Activated CD8-positive, alpha-beta memory T cell treated with anti-CD3 and anti-CD28 coated beads, Interleukin-2, amount 10 ng/mL, durations not matched to agents 7 days and 5 days (primary cell): ENCODE measurements at places on chromosomes 16 and 17. TPM values are rescaled to one million over a fixed set of nuclear protein-coding genes. Genes with fewer than 3 reads are reported as not detected.
A peak's percentile ranks its signal among the peaks of the same experiment; 100 is the strongest.

GRCh38 chr17:39325528-39326240 is 75.7 kb downstream of the FBXL20 start:
- no peak overlapping the region for H3K4me3 ChIP-seq
- H3K36me3 ChIP-seq: no peaks in the 10 kb centered on the region
- no peak overlapping the region for H3K27ac ChIP-seq

GRCh38 chr17:62650587-62650986 is 23.1 kb downstream of the MRC2 start:
- peaks cover 25% of the 10 kb centered on the region for H3K4me1 ChIP-seq
- no peak overlapping the region for H3K27ac ChIP-seq
- DNase-seq: no peak
- no peak overlapping the region for H3K4me3 ChIP-seq
- peaks cover 2% of the 10 kb centered on the region for H3K36me3 ChIP-seq

DNA sequence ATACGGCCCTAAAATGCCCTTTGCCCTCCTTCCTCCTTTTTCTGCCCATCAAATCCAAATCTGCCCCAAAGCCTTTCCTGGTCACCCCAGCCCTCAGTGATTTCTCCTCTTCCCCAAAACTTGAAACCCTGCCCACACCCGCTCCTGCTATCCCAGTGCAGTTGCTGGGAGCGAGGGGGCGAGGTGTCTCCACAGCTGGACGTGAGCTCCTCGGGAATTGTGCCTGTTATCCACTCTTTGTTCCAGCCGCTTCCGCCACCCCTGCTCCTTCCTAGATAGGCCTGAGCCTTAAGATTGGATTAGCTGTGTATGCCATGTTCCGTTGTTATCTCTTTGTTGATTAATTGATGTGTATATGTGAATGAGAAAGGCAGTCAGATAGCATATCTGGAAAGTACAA is 2.6 kb upstream of the KRT35 start:
- no peak overlapping the region for H3K27ac ChIP-seq
- DNase-seq: no peak
- H3K27me3 ChIP-seq: peaks cover 5% of the 10 kb centered on the region
- no peak overlapping the region for H3K4me3 ChIP-seq
- no peaks in the 10 kb centered on the region for H3K4me1 ChIP-seq

GRCh38 chr16:80984124-80984892 is 22.4 kb downstream of the CMC2 start:
- no peak for DNase-seq
- H3K4me3 ChIP-seq: no peak overlapping the region
- peaks cover 21% of the 10 kb centered on the region for H3K36me3 ChIP-seq
- H3K4me1 ChIP-seq: peaks cover 17% of the 10 kb centered on the region
- no peak overlapping the region for H3K27ac ChIP-seq
- H3K27me3 ChIP-seq: no peaks in the 10 kb centered on the region

SOX8 gene
- total RNA-seq: 0.12 TPM

GRCh38 chr17:76716839-76717215 is 6.1 kb upstream of the MXRA7 start:
- DNase-seq: no peak
- H3K36me3 ChIP-seq: peaks cover 74% of the 10 kb centered on the region
- H3K27me3 ChIP-seq: no peaks in the 10 kb centered on the region
- peak overlapping the region; percentile 61 for H3K4me3 ChIP-seq
- H3K27ac ChIP-seq: peak overlapping the region; percentile 94
- H3K4me1 ChIP-seq: peaks cover 61% of the 10 kb centered on the region

FOXJ1 gene
- not detected for total RNA-seq

CACNA1H gene
- 0.37 TPM for total RNA-seq

ZPBP2 gene
- total RNA-seq: 0.19 TPM

DNA sequence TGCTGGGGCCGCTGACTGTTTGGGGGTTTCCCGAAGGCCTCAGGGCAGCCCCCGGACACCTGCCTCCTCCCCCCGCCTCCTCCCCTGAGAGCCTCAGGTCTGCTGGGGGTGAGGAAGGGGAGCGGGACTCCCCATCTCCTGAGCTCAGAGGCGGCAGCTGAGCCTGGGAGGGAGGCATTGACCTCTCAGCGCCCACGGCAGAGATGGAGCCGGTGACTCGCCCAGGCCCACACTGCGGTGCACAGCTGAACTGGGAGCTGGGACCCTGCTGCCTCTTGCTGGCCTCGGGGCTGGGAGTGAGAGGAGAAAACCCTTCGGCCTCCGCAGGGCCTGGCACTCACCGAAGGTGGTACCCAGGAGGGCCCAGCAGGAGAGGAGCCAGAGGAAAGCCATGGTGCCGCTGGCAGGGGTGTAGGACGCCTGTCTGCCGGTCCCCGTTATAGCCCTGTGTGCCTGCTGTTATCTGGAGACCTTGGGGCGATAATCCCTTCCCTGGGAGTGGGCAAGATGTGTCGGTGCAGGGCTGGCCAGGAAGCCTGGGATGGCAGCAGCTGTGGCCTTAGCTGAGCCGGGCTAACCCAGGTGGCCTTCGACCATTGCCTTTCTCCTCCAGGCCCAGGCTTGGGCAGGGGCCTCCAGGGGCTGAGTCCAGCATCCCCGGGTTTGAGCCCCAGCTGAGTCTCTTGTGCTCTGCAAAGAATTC is at the start of gene CTRB2:
CTRB2 (minus strand) TSS at position 413 of the 703 bp plus-strand sequence; CDS start at position 393, 20 bp downstream.
- no peaks in the 10 kb centered on the region for H3K36me3 ChIP-seq
- H3K27me3 ChIP-seq: no peaks in the 10 kb centered on the region
- no peak within 1 kb of the TSS for H3K4me3 ChIP-seq
- no peaks in the 10 kb centered on the region for H3K4me1 ChIP-seq
- DNase-seq: no peak

DNA sequence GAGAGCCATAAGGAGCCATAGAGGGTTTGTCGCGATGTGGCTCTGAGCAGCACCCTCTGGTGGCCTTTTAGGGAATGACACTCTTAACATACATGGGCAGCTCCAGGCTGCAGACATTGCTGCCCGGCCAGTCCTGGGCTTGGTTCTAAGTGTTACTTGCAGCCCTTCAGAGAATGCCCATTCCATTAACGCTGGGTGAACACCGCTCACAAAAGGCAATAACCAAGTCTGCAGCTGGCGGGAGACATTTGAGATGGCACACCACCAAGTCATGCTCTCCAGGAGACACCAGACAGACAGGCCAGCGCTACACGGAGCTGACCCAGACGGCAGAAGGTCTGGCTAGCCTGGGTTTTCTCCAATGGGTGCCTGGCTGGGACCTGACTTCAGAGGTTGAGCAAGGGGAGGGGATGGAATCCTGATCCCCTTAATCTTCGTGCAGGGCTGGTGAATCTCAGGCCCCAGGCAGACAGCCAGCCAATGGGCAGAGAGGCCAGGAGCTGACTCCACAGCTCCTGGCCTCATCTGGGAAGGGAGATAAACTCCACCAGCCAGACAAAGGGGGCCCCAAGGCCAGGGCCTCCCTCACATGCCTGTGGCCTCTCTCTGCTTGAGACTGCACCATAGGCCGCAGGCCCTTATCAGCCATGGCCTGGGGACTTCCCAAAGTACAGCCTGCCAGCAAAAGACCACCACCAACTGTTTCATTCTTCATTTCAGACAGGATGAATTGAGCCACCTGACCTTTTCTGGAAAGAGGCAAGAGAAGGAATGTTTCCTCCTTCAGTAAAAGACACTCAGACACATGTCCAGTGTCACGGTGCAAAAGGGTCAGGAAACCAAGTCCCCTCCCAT is 58.8 kb downstream of the ZDHHC7 start:
- H3K27ac ChIP-seq: no peak overlapping the region
- peak; percentile 77 for DNase-seq
- no peaks in the 10 kb centered on the region for H3K4me1 ChIP-seq
- no peak overlapping the region for H3K4me3 ChIP-seq

- DNase-seq: no peak
- no peaks in the 10 kb centered on the region for H3K27me3 ChIP-seq
- peaks cover 10% of the 10 kb centered on the region for H3K36me3 ChIP-seq
- H3K4me1 ChIP-seq: peaks cover 13% of the 10 kb centered on the region
- H3K4me3 ChIP-seq: no peak overlapping the region
Observed at GRCh38 chr17:1082579-1082978, 85.7 kb downstream of the TIMM22 start.

DNA sequence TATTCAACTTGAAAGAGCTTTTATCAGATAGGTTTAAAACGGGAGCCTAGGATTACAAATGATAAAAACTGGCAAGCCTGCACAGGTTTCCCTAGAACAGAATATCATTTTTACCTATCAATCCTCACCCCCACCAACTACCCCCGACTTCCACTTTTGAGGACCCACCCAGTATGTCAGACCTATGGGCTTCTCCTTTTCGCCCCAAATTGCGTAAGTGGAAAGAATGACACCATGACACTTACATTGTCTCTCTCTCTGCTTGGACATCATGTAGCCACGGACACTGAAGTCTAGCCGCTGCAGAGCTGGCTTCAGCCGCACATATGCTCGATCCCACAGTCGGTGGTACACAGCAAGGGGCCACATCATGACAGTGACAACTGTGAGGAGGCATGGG is 7.4 kb upstream of the PSMC3IP start:
- no peaks in the 10 kb centered on the region for H3K27me3 ChIP-seq
- H3K4me3 ChIP-seq: no peak overlapping the region
- DNase-seq: no peak
- H3K36me3 ChIP-seq: peaks cover 43% of the 10 kb centered on the region
- no peaks in the 10 kb centered on the region for H3K4me1 ChIP-seq

PRKCA gene
- 68.9 TPM for total RNA-seq

DNAAF1 gene
- total RNA-seq: not detected

OR2C1 gene
- not detected for total RNA-seq

TVP23A gene
- total RNA-seq: not detected

TXNDC17 gene
- 69.6 TPM for total RNA-seq

DNA sequence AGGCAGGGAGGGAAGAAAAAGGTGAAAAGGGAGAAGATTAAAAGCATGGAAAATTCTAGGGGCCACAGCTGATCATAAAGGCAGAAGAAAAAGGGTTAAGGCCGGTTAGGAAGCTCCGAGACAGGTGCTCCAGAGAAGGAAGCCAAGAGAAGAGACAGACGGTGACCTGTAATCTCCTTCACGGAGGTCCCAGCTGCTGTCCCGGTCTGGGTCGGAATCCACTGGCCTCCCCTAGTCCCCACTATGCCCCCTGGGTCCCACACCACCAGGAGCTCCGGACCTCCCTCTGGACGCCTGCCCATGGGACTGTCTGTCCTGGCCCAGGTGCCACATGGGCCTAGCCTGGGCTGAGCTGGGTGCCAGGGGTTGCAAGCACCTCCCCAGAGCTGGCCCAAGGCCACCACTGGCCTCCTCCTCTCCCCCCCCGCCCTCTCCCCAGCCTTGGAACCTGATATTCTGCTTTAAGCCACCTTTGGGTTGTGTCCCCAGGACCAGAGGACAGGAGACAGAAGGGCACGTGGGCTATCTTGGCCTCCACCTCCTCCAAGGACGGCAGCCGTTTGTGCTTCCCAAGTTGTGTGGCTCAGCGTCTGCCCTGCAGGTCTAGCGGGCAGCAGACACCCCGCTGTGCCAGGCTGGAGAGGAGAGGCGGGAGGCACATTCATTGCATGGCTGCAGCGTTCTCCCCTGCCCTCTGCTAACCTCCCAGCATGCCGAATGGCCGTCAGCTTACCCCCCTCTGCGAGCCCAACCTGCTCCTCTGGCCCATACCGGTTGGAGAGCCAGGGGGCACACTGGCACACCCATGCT is 102.4 kb downstream of the ENGASE start:
- no peaks in the 10 kb centered on the region for H3K36me3 ChIP-seq
- no peak overlapping the region for H3K27ac ChIP-seq
- H3K27me3 ChIP-seq: peaks cover 8% of the 10 kb centered on the region
- DNase-seq: no peak

RCVRN gene
- total RNA-seq: not detected

GRCh38 chr17:18916816-18917500 is 35.0 kb upstream of the SLC5A10 start:
- H3K4me1 ChIP-seq: peaks cover 22% of the 10 kb centered on the region
- H3K27me3 ChIP-seq: no peaks in the 10 kb centered on the region
- no peak overlapping the region for H3K4me3 ChIP-seq
- DNase-seq: no peak

CTF1 gene
- 0.47 TPM for total RNA-seq

NR1D1 gene
- total RNA-seq: 3.3 TPM

GRCh38 chr17:37614391-37614790 is 5.2 kb upstream of the SYNRG start:
- no peak overlapping the region for H3K27ac ChIP-seq
- no peaks in the 10 kb centered on the region for H3K27me3 ChIP-seq
- peaks cover 10% of the 10 kb centered on the region for H3K4me1 ChIP-seq
- no peak for DNase-seq
- H3K36me3 ChIP-seq: peaks cover 23% of the 10 kb centered on the region
- no peak overlapping the region for H3K4me3 ChIP-seq

TOP3A gene
- 75.9 TPM for total RNA-seq

MPV17L gene
- not detected for total RNA-seq

CCL7 gene
- not detected for total RNA-seq

- DNase-seq: no peak
- no peaks in the 10 kb centered on the region for H3K36me3 ChIP-seq
- H3K27ac ChIP-seq: no peak overlapping the region
- peaks cover 8% of the 10 kb centered on the region for H3K4me1 ChIP-seq
- no peak overlapping the region for H3K4me3 ChIP-seq
Observed at GRCh38 chr17:3678095-3678820, 9.6 kb downstream of the EMC6 start.
